Effector memory CD4-positive, alpha-beta T cell (primary cell): ENCODE measurements at places on chromosomes 4 and X.

GRCh38 chr4:77852892-77853495 is 9.6 kb upstream of the MRPL1 start:
- DNase-seq: peak; percentile 60

- no peak for DNase-seq
Observed at GRCh38 chrX:131617182-131617581, 73.3 kb downstream of the OR13H1 start.

GRCh38 chr4:158496030-158496741 is 25.5 kb upstream of the RXFP1 start:
- no peak for DNase-seq

DNA sequence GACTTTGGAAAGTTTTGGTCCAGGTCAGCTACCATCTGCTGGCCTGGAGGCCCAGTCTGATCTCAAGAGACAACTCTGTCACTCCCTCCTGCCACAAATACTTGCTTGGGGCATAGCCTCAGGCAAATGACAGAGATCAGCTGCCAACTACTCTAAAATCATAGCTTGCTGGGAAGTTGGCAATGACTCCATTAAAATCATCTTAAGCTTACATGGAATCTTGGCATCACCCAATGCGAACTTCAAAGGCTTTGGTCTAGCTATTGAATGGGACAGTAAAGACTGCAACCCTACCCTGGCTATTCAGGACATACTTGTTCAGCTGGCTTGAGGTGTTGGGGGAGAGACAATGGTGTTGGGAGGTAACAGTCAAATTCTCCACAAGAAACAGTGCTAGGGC is 7.0 kb upstream of the USO1 start:
- no peak for DNase-seq

DNA sequence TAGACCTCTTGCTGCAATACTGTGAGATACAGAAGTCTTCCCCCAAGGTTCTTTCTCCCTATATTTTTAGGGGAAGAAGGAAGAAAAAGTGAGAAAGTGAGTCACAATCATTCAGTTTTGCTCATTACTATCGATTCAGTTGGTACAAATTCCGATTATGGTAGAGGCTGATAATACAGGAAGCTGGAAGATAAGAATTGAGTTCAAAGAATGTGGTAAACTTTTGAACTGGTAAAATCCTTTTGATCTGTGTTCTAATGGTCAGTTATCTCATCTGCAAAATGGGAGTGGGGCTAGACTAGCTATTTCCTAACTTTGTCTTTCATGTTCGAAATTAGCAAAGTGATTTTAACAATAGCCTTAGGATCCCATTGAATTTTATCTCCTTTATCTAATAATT is 101.4 kb upstream of the FAT1 start:
- no peak for DNase-seq
